ENCODE measurements at places on chromosomes 11 and 22. TPM values are rescaled to one million over a fixed set of nuclear protein-coding genes. Genes with fewer than 3 reads are reported as not detected.

The LRRN4CL gene
- total RNA-seq = 5.9 TPM

DNA sequence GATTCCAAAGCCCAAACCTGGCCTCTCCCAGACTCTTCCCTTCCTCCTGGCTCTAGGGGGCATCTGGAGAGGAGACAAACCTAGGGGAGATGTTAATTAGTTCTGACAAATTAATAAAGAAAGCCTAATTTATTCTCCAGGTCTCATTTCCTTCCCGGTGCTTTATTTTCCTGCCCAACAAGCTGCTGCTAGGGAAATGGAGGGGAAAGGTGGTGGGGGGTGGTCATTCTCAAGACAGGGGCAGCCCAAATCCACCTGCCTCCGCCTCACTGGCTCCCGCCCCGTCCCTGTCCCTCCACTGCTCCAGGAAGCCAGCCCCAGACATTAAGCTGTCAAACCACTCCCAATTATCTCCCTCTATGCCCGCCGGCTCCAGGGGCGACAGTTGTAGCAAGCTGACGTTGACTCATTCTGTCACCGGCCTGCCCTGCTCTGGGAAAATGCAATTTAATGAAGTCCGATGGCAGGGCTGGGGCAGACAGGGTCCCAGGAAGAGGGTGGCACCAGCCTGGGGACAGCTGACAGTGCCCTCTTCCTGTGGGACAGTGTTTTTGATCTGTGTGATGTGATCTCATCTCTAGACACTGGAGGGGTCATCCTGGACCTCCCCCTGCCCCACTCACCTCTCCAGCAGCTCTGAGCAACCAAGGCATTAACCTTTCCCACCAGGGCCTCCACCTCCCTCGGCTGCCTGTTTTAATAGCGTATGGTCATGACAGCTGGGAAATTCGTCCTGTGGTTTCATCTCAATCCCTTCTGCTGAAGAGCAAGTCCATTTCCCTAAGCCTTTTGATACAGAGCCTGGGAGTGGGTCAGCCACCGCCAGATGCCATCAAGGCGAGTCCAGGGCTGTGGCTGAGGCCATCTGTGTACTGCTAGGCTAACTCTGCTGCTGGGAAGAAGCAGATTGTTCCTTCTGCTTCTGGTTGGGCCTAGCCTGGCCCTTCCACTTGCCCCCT is 27.1 kb downstream of the NECTIN1 start:
- no peak for DNase-seq

DNA sequence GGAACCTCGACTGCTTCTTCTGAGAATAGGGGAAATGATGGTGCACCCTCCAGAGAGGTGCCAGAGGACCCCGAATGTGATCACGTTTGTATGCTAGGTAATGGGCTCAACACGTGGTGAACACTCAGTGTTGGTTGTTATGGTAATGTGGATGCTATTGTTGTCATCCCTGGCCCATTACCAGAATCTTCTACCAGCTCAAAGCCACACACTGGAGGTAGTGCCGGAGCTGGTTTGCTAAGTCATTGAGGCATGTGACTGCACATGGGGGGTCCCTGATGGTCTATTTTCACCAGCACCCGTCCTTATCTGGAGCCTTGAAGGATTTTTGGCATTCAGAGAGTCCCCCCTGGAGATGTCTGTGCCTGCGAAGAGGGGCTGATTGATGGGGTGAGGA is 119.1 kb upstream of the CD82 start:
- no peak for DNase-seq

GRCh38 chr22:20610757-20611156 is 103.3 kb downstream of the MED15 start:
- DNase-seq = no peak

DNA sequence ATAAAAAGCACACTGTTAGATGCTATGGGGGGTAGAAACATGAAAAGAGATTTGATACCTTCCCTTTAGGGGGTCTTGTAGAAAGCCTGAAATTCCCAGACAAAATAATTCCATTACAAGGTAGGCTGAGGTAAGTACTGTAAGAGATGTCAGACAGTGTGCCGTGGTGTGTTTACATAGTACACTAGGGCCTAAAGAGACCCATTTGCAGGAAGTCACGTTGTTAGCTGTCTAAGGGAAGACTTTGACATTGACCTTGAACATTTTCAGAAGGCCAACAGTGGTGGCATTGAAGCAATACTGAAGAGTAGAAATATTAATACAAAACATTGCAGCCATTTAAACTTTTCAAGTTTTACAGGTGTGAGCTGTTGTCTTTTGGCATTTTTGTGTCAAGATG is 30.8 kb downstream of the EXT2 start:
- DNase-seq = no peak

The RHOD gene
- 22.3 TPM for total RNA-seq

- DNase-seq = no peak
These were observed 5.1 kb upstream of the LMO1 start for GRCh38 chr11:8268530-8269400.

DNA sequence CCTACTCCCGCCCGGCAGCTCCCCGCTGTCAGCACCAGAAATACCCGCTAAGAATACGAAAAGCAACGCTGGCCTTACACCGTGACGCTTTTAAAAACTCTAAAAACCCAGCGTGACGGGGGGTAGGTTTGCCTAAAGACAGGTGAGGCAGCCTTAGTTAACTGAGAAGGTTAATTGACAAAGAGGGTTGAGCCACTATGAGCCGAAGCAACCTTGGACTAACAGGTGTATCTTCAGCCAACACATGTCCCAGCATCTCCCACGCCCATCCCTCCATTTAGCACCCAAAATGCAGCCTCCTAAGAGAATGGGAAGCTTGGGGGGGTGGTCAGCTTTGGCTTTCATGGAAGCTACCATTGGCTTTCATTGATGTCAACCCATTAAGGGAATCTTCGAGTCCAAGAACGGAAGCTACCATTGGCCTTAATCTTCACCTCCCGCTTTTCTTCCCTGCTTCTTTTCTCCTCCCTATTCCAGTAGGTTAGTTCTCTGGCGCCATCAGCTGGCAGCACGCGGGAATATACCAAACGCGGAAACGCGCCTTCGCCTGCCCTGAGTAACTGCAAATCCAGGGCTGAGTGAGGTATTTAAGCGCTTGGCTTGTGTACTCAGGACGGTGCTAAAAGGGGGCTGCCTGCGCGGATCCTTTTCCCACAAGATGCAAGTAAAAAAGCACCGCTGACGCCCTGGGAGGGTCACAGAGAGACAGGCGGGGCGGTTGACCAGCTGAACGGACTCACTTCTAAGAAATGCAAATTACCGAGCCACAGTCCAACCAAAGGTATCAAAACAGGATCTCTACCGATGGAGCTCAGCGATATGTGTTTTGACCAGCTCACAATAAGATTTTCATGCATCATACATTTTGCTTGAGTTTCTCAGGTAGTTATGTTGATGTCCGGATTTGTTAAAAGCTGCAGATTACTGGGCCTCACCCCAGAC is 38.5 kb upstream of the GLYATL1 start:
- DNase-seq = no peak

- no peak for DNase-seq
These were observed 189.8 kb upstream of the PITPNB start for GRCh38 chr22:28108851-28109250.

The C11orf52 gene
- total RNA-seq = 6.3 TPM

DNA sequence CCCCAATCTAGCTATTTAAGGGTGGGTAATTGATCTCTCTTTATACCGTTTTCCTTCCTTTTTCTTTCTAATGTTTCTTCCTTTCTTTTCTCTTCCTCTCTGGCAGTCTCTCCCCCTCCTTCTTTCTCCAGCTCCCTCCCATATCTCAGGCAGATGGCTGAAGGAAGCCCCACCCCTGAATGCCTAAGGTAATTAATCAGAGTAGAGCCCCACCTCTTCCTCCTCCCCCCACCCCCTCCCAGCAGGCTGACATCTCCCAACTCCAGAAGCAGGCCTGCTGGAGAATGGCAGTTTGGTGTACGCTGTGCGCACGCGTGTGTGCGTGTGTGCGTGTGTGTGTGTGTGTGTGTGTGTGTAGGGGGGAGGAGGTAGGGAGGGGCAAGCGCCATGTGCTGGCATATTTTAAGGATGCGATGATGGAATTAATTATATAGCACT is 122.6 kb downstream of the APOL5 start:
- DNase-seq = peak; percentile 74

DNA sequence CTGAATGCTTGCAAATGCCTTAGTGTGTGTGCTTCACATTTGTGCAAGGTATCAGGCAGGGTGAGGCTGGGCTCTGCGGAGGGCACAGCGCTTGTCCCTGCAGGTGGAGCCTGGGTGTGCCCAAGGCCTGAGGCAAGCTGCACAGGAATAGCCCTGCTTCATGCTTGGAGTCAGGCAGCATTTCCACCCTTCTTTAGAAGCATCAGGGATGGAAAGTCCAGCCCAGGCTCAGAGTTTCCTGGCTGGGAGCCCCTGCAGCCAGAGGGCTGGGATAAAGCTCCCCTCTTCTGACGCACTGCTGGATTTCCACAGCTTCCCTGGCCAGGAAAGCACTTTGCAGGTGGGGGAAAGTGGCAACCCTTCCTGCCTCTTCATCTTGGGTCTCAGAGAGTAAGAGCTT is 63.4 kb downstream of the GALNT18 start:
- DNase-seq = no peak

- no peak for DNase-seq
These were observed 6.9 kb downstream of the BDNF start for GRCh38 chr11:27693398-27693797.

The SYT13 gene
- total RNA-seq = not detected

DNA sequence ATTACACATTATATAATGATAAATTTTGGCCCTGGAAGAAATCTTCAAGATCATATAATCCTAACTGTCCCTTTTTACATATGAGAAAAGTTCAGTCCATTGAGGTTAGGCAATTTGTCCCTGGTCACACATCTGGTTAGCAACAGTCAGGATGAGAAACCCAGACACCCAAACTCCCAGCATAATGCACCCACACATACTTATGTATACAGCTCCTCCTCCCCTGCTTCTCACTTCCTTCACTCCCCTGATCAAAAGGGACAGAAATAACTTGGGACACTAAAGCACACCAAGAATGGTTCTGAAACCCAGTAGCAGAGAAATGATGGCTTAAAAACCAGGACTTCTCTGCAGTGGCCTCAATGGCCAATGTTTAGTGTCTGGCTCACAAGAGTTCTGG is 11.1 kb downstream of the NUMA1 start:
- DNase-seq = no peak

- DNase-seq = no peak
These were observed 50.2 kb downstream of the PC start for GRCh38 chr11:66907751-66908630.

The MIAT gene
- 0.25 TPM for total RNA-seq

DNA sequence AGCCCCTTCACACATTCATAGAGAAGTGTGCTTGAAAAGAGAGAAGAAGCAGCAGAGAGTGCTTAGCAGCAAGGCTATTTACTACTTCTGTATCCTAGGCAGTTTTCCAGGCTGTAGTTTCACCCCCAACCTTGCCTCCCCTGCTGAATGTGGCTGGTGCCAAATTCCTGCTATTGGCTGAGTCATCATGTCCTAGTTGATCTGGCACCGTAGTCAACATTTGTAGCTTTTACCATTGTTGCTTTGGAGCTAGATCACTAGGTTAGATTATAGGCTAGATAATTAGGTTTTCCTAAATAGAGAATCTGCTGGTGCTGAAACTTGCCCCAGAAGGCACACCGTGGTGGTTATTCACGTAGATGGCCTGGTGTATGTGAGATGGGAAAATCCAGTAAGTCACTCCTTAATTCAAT is 32.7 kb downstream of the ARHGAP42 start:
- DNase-seq = peak; percentile 50

The ART5 gene
- total RNA-seq = 8.5 TPM

GRCh38 chr11:107592231-107592590 is 1.3 kb downstream of the ELMOD1 start:
- no peak for DNase-seq

GRCh38 chr11:12794576-12795230 is 120.5 kb downstream of the TEAD1 start:
- DNase-seq = no peak

DNA sequence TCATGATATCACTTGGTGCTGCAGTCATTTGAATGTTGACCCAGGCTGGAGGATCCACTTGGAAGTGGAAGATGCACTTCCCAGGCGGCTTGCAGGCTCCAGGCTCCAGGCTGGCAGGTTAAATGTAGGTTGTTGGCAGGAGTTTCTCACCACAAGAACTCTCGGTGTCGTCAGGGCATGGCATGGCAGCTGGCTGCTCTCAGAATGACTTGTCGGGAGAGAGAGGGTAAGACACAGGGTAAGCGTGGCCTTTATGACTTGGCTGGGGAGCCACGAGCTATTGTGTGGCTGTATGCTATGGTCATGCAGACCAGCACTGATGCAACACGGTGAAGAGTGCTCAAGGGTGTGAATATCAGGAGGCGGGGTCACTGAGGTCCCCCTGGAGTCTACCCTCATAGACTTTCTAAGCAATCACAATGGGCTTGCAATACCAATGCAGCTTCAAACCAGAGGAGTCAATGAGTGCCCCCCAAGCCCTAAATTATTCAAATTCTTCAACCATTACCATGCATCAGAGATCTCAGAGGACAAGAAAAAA is 1027.7 kb downstream of the OPCML start:
- DNase-seq = no peak

The HIC2 gene
- total RNA-seq = 1.5 TPM

DNA sequence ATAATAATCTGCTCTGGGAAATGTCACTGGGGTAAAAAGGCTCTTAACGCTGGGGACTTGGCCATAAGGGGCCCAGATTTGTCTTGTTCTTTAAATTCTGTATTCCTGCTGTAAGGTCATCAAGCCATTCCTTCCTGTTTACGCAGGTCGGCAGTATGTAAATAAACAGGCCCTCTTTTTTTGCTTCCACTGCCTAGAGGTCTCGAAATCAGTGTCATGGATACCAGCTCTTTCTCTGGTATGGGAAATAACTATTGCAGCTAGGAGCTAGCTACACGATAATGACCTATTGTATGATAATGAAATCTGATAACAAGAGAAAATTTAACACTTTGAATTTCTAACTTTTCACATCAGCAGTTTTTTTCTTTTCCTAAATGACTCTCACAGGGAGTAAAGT is 209.2 kb upstream of the NARS2 start:
- no peak for DNase-seq

- DNase-seq = no peak
These were observed 3.8 kb upstream of the CYP2D6 start for GRCh38 chr22:42134100-42135020.

The SGSM1 gene
- not detected for total RNA-seq

GRCh38 chr22:50531546-50531961 is 1.7 kb upstream of the TYMP start:
- no peak for DNase-seq

- DNase-seq = no peak
These were observed 116.6 kb downstream of the PLEKHA7 start for GRCh38 chr11:16897470-16898061.

DNA sequence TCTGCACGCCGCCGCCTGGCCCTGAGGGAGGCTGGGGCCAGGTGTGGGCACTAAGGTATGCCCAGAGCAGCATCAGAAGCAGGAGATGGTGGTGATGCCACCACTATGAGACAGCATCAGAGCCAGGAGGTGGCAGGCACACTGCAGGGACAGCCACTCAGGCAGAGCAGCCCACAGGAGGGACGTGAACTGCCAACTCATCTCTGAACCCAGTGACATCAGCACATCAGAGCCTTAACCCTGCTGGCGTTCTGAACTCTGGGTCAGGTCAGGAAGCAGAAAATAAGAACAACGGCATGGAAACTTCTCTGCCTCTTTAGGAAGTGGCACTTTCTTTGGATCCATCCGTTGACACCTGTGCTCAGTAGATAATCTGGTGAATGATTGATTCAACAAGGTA is 14.7 kb upstream of the IFT27 start:
- DNase-seq = no peak

GRCh38 chr22:46657655-46657953 is 37.4 kb downstream of the GRAMD4 start:
- no peak for DNase-seq

- peak; percentile 87 for DNase-seq
These were observed 82.6 kb downstream of the MICAL3 start for GRCh38 chr22:17941471-17942406.

The ADM gene
- total RNA-seq = 47.8 TPM

The NCAPD3 gene
- total RNA-seq = 5.2 TPM

The SLC35E4 gene
- total RNA-seq = 9.6 TPM

Data from gastrocnemius medialis (tissue), 4 donors.